ENCODE measurements at places on chromosomes 4 and X.

DNA sequence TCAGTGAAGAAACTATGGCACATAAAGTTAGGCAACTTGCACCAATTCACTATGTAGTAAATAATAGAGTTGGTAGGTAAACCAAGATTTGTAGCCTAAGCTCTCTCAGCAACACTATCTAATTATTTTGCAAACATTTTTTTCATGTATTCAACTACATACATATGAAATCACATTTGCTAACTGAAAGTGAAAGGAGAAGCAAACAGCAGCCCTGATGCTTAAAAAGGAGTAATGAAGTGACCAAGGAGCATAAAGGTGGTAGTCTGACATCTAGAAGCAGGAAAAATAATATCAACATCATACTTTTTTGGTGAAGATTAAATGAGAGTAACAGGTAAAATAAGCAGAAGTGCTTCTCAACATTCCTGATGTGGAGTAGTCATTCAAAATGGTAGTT is 603.7 kb downstream of the GRXCR1 start:
- no peak for DNase-seq

GRCh38 chrX:99750721-99751120 is 659.4 kb downstream of the PCDH19 start:
- no peak for DNase-seq

GRCh38 chr4:169899295-169899694 is 126.9 kb downstream of the MFAP3L start:
- no peak for DNase-seq

DNA sequence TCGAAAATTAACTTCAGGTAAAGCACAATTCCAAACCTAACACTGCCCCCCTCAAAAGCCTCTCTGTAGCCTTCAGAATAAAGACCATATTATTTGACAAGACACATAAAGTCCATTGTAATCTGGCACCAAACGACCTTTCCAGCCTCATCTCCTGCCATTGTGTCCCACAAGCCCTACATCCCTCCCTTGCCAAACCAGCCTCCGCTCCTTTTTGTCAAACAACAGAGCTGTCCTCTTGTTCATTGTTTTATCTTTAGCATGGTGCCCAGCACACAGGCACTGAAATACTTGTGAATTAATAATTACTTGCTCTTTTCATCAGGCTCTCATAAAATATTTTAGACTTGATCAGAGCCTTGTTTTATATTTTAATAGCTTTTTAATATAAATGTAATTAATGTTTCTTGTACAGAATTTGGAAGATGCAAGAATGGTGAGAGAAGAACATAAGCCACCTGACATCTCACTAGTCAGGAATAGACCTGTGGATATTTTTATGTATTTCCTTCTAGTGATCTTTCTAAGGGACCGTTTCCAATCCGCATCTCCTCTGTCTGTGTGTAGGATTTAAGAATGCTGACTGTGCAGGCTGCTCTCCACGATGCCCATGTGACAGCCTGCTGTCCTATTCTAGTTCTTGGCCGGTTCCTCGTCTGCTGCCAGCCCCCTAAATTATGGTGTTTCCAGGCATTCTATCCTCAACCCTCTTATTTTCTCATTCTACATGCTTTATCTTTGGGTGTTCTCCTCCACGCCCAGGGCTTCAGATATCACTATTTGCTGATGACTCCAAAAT is 3.0 kb upstream of the IRF2 start:
- DNase-seq: no peak

GRCh38 chr4:184298254-184298653 is 80.6 kb upstream of the ENPP6 start:
- peak; percentile 18 for DNase-seq

GRCh38 chr4:8707045-8707781 is 114.6 kb downstream of the CPZ start:
- no peak for DNase-seq

DNA sequence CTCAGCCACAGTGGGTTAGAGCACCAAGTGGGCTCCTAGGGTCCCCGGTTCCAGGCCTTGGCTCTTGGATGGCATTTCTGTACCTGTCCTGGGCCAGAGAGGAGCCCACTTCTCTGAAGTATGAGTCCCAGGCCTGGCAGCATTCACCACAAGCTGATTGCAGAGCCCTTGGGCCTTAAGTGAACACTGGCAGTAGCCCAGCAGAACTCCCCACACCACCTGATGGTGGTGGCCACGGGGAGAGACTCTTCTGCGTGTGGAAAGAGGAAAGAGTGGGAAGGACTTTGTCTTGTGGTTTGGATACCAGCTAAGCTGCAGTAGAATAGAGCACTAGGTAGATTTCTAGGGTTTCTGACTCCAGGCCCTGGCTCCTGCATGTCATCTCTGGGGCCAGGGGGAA is 104.8 kb downstream of the DLG3 start:
- no peak for DNase-seq

DNA sequence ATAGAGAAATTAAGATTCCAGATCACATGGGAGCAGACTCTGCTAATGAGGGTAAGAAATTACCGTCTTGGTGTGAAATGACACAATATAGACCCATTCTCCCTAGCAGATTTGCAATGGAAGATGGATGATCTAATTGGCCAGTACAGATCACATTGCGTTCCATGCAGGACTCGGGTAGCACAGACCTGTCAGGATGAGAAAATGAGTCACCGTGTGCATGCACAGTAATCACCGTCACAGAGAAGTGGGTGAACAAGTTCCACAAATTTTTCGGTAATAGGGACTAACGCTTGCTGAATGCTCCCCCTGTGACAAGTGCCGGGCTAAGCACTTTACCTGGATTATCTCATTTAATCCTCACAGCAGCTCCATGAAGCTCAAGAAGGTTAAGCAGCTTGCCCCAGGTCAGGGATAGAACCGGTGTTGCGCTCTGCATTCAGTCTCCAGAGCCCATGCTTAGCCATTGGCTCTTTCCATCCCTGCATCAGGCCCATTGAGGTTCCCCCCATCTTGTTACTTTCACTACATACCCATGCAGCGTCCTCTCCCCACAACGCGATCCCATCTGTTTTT is 375.6 kb downstream of the FBXW7 start:
- DNase-seq: no peak

GRCh38 chrX:64894454-64895038 is 81.7 kb downstream of the ZC4H2 start:
- peak; percentile 1 for DNase-seq

DNA sequence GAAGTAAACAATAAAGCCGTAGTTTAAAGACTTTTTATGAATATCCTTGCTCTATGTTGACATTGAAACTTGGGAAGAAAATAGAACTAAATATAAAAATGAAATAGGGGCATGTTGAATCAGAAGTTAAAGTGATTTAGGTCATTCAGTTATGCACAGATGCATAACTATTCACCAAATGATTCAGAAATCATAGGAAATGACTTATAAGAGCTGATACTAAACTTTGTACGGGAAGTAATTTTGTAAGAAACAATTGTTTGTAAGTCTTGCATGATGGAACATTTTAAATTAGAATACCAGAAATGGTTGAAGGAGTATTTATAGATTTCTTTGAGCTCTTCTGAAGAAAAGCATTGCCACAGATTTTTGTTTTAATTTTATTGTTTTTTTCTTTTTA is 246.5 kb downstream of the CPE start:
- DNase-seq: no peak

DNA sequence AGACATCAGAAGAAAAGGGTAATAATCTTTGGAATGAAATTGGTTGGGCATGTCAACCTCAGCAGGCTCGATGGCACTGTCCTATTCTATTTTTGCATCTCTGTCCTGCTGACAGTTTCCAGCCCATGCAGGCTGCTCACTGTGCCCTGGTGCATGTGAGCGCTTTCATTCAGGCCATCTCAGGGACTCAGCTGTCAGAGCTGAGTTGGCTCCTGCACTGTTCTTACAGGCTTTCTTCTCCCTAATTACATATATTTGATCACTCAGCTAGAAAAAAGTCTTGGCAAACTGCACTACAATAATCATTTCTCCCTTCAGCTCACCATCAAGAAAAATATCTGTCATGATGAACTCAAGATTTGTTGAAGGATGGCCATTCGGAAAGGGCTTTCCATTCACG is 84.7 kb downstream of the RASL11B start:
- DNase-seq: no peak

DNA sequence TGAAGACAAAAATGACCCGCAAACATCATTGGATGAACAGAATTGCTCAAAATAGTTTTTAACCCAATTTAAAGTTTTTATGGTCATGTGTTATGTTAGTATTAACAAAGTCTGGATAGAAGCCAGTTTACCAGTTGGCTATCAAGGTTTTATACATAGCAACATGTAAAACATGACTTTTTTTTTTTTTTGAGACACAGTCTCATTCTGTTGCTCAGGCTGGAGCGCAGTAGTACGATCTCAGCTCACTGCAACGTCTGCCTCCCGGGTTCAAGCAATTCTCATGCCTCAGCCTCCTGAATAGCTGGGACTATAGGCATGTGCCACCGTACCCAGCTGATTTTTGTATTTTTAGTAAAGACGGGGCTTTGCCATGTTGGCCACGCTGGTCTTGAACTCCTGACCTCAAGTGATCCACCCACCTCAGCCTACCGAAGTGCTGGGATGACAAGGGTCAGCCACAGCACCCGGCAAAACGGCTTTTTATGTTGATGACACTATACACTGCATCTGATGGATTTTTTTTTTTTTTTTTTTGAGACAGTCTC is 3.4 kb downstream of the SAT1 start:
- DNase-seq: no peak

DNA sequence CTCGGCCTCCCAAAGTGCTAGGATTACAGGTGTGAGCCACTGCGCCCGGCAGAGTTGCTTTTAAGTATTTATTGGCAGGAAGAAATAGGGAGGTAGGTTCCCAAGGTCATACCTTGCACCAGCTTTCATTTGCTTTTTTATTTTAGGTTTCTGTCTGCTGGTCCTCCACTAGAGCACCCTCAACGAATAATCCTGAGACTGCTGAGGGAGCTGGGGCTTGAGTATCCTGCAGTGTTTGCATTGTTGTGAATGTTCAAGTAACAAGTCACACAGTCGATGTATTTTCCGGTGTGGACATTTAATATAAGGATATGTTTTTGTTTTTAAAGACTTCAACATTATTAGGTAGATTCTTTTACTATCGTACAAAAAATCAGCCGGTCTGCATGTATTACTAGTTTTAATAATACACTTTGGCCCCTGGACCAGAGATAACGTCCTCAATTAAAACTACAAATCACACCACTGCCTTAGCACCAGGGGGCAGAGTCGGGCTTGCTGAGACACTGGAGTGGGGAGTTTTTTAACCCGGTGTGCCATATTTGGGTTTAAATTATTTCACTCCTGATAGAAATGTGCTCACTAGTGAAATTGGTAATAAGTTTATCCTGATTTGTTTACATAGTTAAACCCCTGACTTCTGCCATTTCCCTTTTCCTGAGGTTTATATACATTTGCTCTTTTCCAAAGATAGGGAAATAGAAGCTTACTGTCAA is 11.6 kb downstream of the SMIM20 start:
- no peak for DNase-seq

DNA sequence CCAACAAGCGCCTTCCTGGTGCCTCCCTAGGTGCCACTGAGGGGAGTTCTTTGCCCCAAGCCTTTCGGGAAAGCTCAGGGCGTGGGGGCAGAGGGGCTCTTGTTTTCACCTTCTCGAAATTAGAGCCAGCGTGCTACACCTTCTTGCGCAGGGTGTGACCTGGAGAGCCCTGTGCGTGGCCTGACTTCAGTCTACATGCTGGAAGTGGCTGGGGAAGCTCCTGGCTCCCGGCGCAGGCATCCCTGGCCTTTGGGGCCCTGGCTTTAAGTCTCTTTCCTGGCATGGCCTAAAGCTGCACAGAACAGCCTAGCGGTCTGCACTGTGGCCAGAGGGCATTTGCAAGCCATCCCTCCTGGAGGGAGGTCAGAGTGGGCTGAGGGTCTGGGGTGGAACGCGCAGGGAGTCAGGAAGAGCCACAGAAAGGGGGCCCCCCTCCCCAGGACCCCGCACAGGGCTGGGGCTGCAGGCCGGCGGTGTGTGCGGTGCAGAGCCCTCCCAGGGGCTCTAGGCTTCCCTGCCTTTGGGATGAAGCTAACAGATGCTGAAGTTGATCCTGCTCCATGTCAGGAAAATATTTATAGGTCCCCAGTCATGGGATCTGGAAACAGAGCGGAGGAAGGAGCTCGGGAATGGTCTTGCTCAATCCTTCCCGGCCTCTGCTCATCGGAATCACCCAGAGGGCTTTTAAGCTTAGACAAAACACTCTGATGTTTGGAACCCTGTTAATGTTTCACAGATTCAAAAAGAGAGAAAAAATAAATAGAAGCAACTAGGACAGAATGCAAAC is 781 bp upstream of the SPON2 start:
- no peak for DNase-seq

- no peak for DNase-seq
Measured at GRCh38 chrX:40278340-40279090, 180.8 kb upstream of the BCOR start.

- DNase-seq: peak; percentile 4
Measured at GRCh38 chr4:128068918-128069317, 7.8 kb downstream of the LARP1B start.

- DNase-seq: peak; percentile 95
Measured at GRCh38 chr4:119103263-119103662, 32.4 kb upstream of the MYOZ2 start.

DNA sequence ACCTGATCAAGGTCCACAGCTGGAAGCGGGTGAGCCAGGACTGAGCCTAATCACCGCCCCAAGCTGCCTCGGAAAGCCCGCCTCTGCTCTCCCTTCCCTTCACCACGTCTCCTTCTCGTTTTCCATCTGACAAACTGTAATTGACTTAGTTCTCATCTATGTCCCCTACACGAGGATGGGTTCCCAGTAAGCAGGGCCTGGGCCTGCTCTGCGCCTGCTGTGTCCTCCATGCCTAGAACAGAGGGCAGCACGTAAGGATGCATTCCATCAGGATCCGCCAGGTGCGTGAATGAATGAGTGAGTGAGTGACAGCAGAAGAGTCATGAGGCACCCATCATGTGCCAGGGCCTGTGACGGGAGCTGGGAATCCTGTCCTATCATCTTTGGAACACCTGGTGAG is 86.7 kb downstream of the JAKMIP1 start:
- DNase-seq: no peak

GRCh38 chrX:106718709-106719108 is 7.8 kb upstream of the RNF128 start:
- DNase-seq: no peak

- no peak for DNase-seq
Measured at GRCh38 chr4:74544655-74545361, 99.9 kb downstream of the AREG start.

GRCh38 chr4:91113130-91113706 is 986.0 kb downstream of the CCSER1 start:
- DNase-seq: no peak

DNA sequence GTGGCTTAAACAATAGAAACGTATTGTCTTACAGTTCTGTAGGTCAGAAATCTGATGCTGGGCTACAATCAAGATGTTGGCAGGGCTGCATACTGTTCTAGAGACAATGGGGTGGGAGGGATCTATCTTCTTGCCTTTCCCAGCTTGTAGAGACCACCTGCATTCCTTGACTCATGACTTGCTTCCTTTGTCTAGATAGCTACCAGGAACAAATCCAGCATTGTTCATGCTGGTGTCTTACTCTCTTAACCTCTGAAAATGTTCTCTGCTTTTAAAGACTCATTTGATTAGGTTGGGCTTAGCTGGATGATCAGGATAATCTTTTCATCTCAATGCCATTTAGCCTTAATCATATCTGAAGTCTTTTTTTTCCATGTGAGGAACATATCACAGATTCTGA is 169.0 kb downstream of the ZNF330 start:
- no peak for DNase-seq

GRCh38 chrX:154116426-154117211 is 19.1 kb upstream of the MECP2 start:
- DNase-seq: no peak

Data from stromal cell of bone marrow (primary cell).